ENCODE measurements at places on chromosomes 7 and 10.

GRCh38 chr7:101936611-101937231, 119.3 kb downstream of the CUX1 start:
- no peak for DNase-seq

- no peak for DNase-seq
These were observed 52.7 kb upstream of the SLC29A3 start for GRCh38 chr10:71266147-71266917.

GRCh38 chr10:126049759-126050700, 153.7 kb downstream of the FANK1 start:
- DNase-seq: no peak

DNA sequence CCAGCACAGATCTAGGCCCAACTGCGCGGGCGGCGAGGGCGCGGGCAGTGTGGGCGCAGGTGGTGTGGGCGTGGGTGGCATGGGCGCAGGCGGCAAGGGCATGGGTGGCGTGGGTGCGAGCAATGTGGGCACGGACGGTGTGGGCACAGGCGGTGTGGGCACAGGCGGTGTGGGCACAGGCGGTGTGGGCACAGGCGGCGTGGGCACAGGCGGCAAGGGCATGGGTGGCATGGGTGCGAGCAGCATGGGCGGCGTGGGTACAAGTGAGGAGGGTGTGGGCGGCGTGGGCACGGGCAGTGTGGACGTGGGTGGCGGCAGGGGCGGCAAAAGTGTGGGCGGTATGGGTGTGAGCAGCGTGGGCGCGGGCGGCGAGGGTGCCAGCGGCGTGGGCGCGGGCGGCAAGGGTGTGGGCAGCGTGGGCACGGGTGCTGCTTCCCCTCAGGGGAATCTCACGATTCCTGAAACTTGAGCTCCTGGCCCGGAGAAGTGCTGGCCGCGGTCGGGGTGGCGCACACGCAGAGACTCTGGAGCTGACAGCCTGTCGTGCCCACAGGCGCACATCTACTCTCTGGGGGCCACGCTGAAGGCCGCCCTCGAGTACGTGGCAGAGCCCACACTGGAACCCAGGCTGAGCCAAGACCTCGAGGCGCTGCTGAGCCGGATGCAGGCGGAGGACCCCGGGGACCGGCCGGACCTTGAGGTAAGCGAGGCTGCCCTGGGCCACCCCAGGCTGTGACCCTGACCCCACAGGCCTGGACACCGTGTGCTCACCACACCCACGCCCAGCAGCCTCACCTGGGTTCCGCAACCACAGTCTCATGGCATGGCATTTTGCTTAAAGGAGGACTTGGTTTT, 23.0 kb downstream of the KNDC1 start:
- DNase-seq: no peak

GRCh38 chr7:98459529-98459928, 58.6 kb upstream of the BAIAP2L1 start:
- no peak for DNase-seq

DNA sequence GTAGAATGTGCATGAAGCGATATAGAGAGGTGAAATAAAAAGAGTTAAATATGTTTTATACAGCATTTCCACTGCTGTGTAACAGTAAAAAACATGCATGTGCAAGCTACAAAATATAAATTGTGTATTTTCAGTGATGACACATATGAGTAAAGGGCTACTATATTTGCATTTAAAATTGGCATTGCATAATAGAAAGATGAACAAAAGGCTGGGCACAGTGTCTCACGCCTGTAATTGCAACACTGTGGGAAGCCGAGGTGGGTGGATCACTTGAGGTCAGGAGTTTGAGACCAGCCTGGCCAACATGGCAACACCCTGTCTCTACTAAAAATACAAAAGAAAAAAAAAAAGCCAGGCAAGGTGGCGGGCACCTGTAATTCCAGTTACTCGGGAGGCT, 79.8 kb upstream of the CCDC71L start:
- no peak for DNase-seq

GRCh38 chr10:109726473-109726872, 196.8 kb downstream of the XPNPEP1 start:
- no peak for DNase-seq

- no peak for DNase-seq
These were observed 33.3 kb downstream of the ARHGAP19 start for GRCh38 chr10:97259119-97259518.

DNA sequence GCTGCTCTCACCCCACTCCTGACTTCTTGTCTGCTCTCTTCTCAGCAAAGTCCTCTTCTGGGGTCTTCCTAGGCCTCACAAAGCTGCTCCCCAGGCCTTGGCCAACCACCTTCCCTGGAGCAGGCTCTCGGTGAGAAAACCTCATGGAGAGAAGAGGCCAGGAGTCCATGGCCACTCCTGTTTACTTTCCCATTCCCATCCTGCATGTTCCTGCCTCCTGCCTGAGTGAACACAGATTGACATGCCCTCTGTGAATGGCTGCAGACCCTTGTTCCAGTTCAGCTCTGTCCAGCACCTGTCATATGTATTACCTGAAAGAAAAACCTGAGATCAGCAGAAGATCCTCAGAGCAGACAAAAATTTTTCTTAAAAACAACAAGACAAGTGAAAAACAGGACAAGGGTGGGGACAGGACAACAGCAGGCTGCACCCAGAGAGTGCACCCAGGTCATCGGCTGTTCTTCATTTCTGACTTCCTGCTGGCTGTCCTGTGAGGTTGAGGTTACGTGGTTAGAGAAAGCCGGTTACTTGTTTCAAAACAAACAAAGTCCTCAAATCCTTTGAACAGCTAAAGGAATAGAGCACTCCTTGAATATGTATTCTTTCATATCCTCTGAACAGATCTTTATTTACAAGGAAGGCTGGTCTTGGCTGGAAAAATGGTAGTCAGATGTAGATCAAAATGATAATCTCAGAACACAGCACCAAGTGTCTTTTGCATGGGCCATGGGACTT, 34.0 kb upstream of the DLD start:
- DNase-seq: no peak

DNA sequence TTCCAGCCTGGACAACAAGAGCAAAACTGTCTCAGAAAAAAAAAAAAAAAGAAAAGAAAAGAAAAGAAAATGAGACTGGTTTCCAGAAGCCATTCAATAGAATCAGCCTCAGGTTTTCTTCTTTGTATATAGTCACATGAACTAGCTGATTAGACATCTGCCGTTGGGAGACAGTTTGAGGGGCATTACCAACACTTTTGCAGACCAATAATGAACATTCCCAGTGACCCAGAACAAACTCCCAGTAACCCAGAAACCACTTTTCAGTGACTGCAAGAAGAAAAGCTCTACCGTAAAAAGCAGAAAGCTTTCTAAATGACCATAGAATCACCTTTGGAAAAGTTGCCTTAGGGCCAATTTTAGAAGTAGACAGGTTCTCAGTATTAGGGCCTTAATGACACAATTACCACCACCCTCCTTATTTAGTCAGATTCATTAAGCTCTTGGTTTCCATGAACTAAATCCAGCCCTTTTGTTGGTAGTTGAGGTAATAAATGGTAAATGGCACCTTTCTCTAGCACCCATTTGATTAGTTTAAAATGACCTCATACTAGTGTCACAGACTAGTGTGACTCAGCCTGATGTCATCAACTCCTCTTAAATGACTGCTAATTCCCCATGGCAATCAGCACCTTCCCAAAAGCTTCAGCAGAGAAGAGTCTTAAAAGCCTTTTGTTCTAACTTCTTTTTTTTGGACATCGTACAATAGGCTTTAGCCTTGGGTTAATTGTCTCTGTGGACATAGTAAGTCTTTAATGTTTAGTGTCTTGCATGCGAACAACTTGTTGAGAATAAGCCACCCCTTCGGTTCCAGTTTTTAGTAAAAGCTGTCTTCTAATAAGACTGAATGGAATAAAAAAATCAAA, 33.6 kb upstream of the XRCC2 start:
- DNase-seq: no peak

DNA sequence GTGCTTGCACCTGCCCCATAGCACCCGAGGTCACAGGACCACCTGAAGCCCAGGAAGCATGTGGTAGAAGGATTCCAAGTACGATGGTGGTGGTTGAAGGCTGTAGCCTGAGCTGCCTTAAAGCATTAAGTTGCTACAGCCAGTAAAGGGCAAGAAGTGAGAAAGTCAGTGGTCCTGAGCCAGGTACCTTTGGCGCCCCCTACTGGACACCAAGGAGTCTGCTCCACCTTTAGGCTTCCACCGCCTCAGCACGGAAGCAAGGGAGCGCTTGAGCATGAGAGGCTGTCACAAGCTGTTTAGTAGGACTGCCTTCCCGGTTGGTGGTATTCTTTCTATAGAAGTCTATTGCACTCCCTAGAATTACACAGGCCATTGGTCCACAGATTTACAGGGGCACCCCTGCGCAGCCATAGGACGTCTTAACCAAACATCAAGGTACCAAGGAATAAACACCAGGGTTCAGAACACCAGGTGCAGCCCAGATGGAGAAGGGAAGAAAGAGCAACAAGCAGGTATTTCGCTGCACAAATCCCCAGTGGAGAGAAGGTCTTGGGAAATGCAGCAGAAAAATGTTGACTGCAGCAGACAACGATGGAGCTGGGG, 2.2 kb downstream of the CRTAC1 start:
- no peak for DNase-seq

DNA sequence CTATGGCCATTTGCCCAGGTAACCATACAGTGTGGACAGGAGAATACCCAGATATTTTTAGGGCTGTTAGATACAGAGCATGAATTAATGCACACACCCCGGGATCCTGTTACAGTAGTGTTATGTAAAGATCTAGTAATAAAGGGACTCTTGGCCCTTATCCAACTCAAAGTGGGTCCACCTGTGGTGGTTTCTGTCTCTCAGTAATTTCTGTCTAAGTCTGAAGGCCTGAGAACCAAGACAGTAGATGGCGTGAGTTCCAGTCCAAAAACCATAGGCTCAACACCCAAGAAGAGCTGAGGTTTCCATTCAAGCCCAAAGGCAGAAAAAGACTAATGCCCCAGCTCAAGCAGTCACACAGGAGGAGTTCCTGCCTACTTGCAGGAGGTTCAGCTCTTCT, 277.7 kb downstream of the ZEB1 start:
- no peak for DNase-seq
